ENCODE measurements at places on chromosomes 3 and 15.

DNA sequence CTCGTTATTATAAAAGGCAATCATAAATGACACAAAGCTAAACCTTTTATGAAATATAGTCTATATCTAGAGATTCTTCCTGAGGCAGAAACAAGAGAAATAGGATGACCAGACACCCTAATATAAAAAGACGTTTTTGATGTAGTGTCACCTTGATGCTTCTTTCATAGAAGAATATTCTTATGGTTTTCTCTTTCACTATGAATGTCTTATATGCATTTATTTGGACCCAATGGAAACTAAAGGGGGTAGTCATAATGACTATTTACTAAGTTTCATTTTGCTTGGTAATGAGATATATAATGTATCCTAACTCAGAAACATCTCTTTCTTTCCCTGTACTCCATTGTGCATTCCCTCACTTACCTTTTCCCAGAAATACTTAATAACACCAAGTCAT lies 393.9 kb downstream of the RAP2B start:
- no peak for DNase-seq

DNA sequence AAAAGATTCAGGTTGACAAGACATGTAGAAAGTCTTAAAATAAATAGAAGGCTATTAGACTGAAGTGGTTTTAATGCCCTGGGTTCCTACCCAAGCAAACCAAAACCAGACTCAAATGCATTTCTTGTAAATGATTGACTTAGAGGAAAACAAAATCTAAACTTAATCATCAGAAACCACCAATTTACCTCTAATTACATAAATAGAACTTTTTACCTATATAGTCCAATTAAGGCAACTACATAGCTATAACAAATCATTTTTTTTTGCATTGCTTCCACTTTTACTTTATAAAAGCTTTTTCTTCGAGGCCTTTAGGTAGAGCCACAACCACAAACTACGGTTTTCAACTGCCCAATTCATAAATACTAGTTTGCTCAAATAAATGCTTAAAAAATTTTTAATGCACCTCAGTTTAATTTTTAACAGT lies 231.3 kb upstream of the ARHGEF26 start:
- DNase-seq: no peak

DNA sequence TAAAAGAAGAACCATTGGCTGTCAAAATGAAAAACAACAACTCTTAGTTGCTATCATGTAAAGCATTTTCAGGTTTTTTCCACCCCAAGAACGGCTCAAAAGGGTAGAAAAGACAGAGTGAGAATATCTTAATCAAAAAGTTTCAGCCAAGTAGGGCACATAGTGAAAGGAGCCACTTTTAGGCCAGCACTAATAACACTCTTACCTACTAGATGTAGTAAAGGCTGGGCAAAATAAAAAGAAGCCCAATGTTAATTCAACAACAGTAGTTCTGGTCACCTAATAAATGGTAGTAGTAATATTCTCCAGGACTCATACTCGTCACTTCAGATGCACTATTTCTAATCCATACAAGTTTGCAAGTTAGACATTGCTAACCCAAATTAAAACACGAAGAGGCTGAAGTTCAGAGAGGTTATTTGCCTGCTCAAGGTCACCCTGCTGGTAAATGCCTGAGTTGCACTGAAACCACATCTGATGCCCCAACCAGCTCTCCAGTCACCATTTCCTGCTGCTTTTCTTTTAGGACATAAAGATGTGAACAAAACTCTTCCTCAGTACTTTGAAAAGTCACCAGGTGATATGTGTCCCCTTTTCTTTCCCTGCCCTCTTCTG lies 7.5 kb downstream of the GOLIM4 start:
- DNase-seq: peak; percentile 21

- DNase-seq: no peak
Observed at GRCh38 chr15:22877117-22877516, 38.7 kb downstream of the NIPA2 start.

GRCh38 chr3:40229386-40229785 lies 80.1 kb upstream of the EIF1B start:
- no peak for DNase-seq

- no peak for DNase-seq
Observed at GRCh38 chr15:77479015-77479414, 58.3 kb downstream of the HMG20A start.

GRCh38 chr15:67957435-67958132 lies 96.5 kb upstream of the PIAS1 start:
- no peak for DNase-seq

GRCh38 chr3:159356606-159357005 lies 554.8 kb downstream of the MFSD1 start:
- DNase-seq: no peak

GRCh38 chr3:149959443-149959842 lies 11.3 kb downstream of the PFN2 start:
- no peak for DNase-seq

- no peak for DNase-seq
Observed at GRCh38 chr3:170523248-170523647, 62.6 kb downstream of the SLC7A14 start.

DNA sequence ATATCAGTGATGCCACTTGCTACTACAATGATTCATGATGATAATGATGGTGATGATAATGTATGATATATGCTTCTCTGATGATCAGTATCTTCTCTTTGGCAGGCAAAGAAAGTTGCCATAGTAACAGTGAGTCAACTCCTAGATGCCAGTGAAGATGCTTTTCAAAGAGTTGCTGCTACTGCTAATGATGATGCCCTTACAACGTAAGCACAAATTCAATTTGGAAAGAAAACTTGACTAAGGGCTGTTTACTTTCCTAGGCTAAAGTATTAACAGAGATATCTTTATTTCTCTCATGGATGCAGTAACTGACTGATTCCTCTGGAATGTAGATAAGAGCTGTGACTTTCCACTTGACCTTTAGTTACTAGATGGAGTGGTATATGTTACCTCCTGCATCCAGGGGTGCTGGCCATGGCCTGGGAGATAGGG lies 27.8 kb downstream of the ADGRG7 start:
- no peak for DNase-seq

- no peak for DNase-seq
Observed at GRCh38 chr3:61948699-61949305, 387.4 kb downstream of the PTPRG start.

GRCh38 chr3:138406606-138407005 lies 27.8 kb upstream of the ESYT3 start:
- no peak for DNase-seq

GRCh38 chr3:177111541-177111949 lies 85.7 kb downstream of the TBL1XR1 start:
- no peak for DNase-seq

DNA sequence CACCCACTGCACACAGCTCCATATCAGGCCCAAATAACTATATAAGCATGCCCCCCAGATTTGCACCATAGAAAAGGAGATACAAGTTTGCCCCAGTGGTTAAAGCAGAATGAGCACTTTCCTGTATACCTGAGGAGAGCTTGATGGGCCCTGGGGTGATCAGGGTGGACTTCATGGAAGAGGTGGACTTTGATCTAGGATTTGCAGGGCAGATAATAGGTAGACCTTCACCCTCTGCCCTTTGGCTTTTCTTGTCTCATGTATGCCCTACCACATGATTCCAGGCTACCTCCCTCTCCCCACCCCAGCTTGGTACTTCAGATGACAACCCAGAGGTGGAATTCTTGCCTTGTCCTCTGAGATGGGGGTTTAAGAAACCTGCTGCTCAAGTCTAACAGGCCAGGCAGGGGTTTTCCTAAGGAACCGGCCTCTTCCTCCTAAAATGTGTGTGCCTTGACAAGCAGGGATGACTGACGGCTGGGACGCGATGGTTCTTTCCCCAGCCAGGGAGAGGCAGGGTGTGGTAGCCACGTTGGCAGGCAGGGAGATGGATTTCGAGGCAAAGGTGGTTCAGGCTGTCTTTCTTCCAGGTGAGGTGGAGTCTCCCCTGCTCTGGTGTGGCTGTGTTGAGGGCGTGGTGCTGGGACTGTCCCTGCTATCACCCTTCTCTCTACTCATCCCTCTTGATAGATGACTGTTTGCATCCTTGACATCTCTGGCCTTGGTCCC lies 6.6 kb upstream of the RHCG start:
- no peak for DNase-seq

- no peak for DNase-seq
Observed at GRCh38 chr15:77163781-77164384, 93.0 kb upstream of the TSPAN3 start.

DNA sequence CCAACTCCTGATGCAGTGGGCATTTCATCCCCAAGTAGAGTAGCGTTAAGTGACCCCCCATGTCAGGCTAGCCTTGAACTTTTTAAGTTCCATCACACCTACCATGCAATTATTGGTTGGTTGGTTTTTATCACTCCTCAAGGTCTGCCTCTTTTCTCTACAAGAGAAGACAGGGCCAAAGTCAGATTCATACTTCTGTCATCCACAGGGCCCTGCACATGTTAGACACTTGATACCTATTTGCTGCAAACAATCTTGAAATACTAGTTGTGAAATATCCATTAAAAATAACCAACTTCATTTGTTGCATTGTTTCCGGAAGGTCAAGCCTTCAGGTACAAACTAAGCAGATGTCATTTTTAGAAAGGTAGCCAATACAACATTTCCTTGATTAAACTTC lies 1.2 kb downstream of the CMSS1 start:
- no peak for DNase-seq

- DNase-seq: no peak
Observed at GRCh38 chr15:50365971-50366370, 11.0 kb upstream of the GABPB1 start.

DNA sequence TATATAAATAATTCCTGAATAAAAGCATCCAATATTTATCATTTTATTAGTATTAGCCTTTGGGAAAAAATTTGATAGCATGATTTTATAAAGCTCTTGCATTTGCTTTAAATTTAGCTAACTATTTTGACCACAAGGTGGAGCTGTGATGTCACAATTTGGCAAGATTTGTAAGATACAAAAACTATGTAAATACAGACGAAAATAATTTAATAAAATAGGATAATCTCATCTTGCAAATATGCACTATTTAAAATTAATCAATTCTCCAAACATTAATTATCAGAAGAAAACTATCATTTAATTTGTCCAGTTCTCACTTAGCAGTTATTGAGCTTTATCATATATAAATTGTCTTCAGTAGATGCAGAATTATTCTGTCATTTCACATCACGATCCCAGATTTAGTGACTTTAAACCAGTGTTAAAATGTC lies 95.4 kb downstream of the PLOD2 start:
- DNase-seq: peak; percentile 69

DNA sequence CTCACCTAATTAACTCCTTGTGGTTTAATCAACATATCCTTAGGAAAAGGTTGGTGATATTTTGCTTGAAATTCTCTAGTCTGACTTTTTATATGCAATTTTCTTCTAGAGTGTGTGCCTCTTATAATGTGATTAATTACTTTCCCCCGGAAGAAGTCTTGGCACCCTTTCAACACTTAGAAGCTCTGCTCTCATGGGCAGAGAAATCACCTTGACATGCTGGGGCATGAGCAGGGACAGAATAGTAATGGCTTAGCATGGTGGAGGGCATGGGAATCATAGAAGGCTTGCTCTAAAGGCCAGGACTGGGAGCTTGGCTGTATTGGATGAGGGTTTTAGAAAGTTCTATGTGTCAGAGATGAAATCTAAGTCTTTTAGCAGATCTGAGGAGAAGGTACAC lies 293.5 kb downstream of the AGBL1 start:
- DNase-seq: no peak

DNA sequence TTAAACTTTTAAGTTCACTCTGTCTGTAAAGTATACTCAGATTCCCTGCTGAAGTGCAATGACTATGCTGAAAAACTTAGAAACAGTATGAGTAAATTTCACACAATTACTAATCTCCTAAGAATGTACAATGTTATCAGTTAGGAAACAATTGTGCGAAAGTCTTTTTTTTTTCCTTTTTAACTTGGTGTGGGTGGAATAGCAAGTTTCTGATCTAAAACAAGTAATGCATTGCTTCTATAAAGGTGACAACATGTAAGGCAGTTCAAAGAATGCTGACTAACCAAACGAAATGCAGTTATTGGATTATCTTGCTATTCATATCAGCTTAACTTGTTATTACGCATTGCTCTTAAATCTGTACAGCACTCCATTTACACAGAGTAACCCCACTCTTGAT lies 19.3 kb upstream of the SLC12A8 start:
- peak; percentile 69 for DNase-seq

DNA sequence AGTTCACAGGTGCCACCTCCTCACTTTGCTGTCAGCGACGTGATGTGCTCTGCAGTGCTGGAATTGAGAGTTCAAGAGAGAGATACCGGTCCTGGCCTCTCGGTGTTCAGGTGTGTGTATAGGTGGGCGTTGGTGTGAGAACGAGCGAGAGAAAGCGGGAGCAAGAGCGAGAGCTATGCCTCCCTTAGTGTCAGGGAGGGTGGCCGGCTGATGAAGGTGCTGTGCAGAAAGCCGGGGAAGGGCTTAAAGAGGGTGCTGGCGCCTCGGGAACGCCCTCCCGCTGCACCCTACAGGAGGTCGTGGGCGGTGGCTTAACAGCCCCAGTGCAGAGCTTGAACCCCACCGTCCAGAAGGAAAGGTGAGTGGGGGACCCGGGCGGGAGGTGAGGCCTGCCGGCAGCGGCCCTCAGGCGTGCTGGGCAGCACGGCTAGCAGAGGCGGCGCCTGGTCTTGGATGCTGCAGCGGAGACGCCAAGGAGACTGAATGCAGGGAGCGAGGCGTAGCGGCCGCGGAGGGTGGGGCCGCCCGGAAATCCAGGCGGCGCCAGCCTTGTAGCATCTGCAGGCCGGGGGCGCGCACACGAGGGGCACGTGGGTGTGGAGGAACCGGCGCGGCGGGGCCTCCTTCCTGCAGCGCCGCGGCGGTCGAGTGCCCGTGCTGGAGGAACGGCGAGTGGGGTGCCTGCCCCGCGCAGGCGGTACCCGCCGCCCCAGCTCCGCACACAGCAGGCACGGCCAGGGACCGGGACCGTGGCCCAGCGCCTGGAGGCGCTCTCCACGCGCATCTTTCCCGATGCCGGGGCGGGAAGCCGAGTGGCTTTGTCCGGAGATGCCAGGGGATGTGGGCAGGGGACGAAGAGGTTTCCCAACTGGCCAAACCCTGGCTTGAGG lies 246.8 kb upstream of the TOPAZ1 start:
- DNase-seq: peak; percentile 43

- no peak for DNase-seq
Observed at GRCh38 chr3:180705619-180706018, 26.3 kb upstream of the CCDC39 start.

DNA sequence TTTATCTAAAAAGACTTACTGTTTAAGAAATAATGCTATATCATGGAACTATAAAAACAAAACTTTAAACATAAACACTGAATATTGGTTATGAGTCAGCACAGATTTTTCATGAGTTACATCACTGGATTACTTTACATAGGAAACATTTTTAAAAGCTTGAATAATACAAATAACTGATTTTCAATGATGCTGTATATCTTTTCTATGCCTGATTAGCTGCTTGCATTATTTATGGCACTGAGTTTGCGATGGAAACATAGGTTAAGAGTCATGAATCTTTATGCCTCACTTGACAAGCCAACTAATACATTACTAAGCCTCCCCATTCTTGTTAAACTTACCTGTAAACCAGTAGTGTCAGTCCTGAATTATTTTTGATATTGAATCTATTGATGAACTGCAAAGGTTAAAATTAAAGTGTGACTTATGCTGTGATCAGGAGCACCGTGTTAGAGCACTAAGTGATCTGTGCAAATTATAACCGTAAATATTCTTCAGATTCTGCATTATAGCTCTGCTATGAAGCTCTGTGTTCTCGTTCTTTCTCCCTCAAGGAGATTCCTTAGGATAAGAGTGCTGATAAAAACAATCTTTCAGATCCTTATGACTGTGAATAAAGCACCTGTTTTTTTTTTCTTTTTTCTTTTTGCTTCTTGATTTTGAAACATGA lies 437.3 kb upstream of the BCHE start:
- DNase-seq: no peak
